Osteoblast (primary cell): ENCODE measurements at places on chromosomes 12 and 14. TPM values are rescaled to one million over a fixed set of nuclear protein-coding genes. Genes with fewer than 3 reads are reported as not detected.

The CCDC198 gene
- total RNA-seq, result not detected in 2 replicates

The VWF gene
- total RNA-seq, result 0.29 and 0.72 TPM in 2 replicates

The SCNN1A gene
- under 0.01 and 0.36 TPM in 2 replicates for total RNA-seq

The BCL2L2 gene
- total RNA-seq, result 19.5 and 21.2 TPM in 2 replicates

The CFAP73 gene
- total RNA-seq, result not detected in 2 replicates

The CNOT2 gene
- 144 and 153 TPM in 2 replicates for total RNA-seq

The FERMT2 gene
- 220 and 280 TPM in 2 replicates for total RNA-seq

The PLEKHG7 gene
- total RNA-seq, result not detected in 2 replicates

The ABHD12B gene
- not detected in 2 replicates for total RNA-seq

The GALNT16 gene
- 4.0 and 4.1 TPM in 2 replicates for total RNA-seq

The MYBPC1 gene
- total RNA-seq, result not detected in 2 replicates

The B3GNT4 gene
- not detected in 2 replicates for total RNA-seq

DNA sequence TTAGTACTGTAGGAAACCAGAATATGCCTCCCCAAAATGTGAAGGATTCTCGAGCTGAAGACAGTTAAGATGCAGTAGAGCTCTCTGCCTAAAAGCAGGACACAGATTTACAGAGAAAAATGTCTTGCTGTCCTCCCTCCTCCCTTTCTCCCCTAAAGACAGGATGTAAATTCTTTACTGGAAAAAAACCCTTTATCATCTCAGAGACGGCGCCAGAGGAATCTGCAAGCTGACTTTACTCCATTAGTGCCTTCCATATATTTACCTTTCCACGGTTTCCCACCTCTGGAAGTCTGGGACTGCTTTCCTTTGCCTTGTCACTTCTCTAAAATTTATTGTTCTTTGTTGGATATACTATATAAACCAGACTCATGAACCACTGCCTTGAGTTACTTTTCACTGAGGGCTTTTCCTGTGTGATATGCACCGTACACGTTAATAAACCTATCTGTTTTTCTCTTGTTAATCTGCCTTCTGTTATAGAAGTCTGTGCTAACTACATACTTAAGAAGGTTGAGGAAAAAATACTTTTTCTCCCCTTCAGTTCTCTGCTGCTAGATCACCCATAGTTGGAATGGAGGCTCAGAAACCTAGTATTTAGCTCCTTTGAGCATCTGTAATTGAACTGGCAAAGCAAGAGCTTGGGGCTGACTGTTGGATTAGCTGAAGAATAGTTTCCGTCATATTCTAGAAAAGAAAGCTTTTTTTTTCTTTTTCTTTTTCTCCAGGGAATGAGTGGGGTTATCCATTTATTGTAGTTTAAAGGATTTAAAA, 99.9 kb downstream of the RAD51B start:
- DNase-seq, result no peak

- DNase-seq, result no peak
Observed at GRCh38 chr14:50345846-50346422, 33.8 kb downstream of the DMAC2L start.

GRCh38 chr12:111819191-111820158, 22.6 kb upstream of the MAPKAPK5 start:
- DNase-seq, result no peak

GRCh38 chr14:90412058-90412457, 15.2 kb downstream of the CALM1 start:
- no peak for DNase-seq

DNA sequence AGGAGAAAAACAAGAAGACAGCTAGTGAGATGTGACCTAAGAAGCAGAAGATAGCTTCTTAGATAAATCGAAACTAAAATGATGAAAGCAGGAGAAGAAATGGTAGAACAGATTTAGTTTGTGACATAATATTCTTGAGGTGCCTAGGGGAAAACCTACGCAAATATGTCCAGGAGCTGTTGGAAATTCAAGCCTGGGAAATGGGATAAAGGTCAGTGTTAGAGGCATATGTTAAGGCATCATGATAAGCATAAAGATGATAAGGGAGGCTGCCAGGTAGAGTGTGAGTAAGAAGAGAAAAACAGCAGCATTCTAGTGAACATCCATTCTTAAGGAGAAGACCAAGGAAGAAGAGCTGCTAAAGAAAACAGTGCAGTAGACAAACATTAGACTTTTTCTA, 109.6 kb upstream of the LGR5 start:
- no peak for DNase-seq

GRCh38 chr14:89445273-89445973, 28.4 kb upstream of the FOXN3 start:
- no peak for DNase-seq

DNA sequence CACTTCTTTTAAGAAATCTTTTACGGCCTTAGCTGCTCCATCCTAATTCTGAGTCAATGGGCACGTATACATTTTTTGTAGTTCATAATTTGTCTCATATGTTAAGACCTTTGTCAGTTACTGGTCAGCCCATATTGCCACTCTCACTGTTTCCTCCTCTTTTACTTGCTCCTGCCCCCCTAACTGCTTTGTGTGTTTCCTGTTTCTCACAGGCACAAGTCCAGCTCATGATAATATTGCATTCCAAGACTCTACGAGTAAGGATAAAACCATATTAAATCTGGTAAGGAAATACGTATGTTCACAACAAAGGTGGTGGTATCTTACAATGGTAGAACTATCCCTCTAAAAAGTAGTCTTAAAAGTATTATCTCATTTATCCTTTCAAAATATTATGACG, 111.7 kb downstream of the DNAI7 start:
- DNase-seq, result no peak

DNA sequence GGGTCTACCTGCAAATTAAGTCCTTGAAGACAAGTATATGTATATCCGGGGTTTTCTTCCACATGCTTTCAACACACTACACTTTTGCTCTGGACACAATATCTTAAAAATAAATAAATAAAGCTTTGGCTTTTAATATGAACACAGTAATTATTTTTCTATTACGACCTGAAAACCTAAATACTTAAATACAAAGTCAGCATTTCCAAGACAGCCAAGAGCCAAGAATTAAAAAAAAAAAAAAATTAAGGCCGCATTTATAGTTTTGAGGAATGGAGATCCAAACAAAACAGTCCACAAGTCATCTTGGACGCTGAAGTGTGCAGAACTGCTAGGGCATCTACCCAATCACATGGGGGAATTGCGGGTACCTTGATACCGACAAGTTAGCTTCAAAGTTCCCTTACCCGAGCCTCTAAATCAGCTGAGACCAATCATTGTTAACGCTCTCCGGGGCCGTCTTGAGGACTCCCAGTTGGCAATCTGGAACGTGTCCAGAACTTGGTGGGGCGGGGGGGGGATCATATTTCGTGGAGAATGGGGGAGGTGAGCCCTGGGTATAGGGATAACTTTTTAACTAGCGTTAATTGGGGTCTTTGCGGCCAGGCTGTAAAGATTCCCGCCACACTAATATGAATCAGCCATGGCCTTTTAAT, 731 bp upstream of the PCNX4 start:
- peak; percentile 79 for DNase-seq

- DNase-seq, result no peak
Observed at GRCh38 chr14:95068080-95068479, 89.2 kb downstream of the DICER1 start.

DNA sequence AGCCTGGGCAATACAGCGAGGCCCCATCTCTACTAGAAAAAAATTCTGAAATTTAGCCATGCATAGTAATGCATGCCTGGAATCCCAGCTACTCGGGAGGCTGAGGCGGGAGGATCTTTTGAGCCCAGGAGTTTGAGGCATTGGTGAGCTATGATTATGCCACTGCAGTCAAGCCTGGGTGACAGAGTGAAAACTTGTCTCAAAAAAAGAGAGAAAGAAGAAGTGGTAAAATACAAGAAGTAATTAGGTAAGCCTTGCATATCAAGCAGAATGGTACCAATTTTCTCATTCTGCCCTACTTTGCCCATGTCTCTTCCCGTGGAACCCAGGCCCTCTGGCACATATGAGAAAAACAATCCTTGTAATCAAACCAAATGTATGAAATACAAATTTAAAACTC, 70.7 kb downstream of the SUSD6 start:
- DNase-seq, result no peak

DNA sequence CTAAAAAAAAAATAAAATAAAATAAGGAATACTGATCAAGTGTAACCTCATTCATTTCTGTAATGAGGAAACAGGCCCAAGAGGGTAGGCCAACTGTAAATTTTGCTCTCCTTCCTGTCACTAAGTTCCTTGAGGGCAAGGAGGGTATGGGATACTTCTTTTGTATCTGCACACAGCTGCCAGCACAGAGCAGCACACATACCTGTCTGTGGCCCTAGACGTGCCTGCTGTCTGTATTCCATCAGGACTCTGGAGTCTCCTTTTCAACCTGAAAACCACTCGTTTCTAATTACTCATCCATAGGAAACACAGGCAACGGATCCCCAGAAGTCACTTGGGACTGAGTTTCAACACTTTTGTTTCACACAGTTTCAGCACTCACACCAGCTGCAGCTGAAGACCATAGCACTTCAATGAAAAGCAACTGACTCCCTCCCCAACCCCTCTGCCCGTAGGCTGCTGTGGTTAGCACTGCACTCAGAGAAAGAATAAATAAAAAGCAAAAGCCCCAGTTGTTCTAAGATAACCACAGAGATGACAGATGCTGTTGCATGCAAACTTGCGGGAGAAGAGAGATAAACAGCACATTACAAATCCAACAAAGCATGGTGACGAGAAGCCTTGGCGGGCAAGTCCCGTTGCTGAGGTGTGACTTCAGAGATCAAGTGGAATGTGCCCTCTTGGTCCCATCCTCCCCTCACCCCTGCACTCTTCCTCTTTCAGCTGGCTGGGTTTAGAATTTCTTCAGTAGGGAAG, 24.9 kb downstream of the CRACR2A start:
- peak; percentile 29 for DNase-seq

DNA sequence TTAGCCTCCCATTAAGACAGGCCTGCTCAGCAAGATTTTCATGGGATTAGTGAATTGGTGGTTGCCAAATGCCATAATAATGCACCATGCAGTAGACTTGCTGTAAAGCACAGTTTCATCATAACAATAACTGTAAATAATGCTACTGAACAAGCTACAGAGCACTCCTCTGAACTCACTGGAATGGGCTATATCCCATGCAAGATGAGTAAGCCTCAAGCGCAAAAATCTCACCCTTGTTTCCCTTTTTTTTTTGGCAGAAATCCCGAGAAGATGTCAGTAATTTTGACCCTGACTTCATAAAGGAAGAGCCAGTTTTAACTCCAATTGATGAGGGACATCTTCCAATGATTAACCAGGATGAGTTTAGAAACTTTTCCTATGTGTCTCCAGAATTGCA, 145.9 kb upstream of the HIF1A start:
- peak; percentile 27 for DNase-seq

GRCh38 chr12:22256041-22256441, 78.5 kb downstream of the ST8SIA1 start:
- DNase-seq, result no peak

- no peak for DNase-seq
Observed at GRCh38 chr12:98416845-98417244, 98.5 kb upstream of the TMPO start.

DNA sequence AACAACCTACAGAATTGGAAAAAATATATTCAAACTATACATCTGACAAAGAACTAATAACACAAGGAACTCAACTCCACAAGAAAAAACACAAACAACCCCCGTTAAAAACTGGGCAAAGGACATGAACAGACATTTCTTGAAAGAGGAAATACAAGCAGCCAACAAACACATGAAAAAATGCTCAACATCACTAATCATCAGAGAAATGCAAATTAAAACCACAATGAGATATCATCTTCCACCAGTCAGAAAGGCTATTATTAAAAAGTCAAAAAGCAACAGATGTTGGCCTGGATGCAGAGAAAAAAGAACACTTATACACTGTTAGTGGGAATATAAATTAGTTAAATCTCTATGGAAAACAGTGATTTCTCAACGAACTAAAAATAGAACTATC, 82.6 kb upstream of the CCDC91 start:
- no peak for DNase-seq

DNA sequence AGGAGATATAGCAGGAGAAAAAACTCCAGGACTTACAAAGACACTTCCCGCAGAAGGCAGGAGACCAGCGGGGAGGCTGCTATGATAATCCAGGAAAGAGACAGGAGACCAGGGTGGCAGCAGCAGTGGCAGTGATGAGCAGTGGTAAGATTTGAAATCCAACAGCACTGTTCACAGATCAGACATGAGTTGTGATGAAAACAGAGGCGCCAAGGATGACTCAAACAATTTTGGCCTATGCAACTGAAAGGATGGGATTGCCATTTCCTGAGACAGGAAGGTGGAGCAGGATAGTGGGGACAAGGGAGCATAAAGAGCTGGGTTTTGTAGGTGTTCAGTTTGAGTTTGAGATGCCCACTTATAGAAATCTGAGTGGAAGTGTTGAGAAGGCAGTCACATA, 108.6 kb upstream of the DYRK2 start:
- DNase-seq, result no peak
